ENCODE measurements at places on chromosomes 7 and 10. TPM values are rescaled to one million over a fixed set of nuclear protein-coding genes. Genes with fewer than 3 reads are reported as not detected.

The FKBP9 gene
- 101 TPM for total RNA-seq

The CPXM2 gene
- total RNA-seq: not detected

The AGR2 gene
- not detected for total RNA-seq

The CTAGE15 gene
- not detected for total RNA-seq

The INMT gene
- 0.11 TPM for total RNA-seq

The ZNF92 gene
- 6.9 TPM for total RNA-seq

The OR2A7 gene
- not detected for total RNA-seq

The SEMA3D gene
- total RNA-seq: 3.9 TPM

The LBX1 gene
- total RNA-seq: not detected

The TAS2R41 gene
- not detected for total RNA-seq

The NUTM2E gene
- total RNA-seq: not detected

The DENND2A gene
- 8.3 TPM for total RNA-seq

The SPDYE16 gene
- total RNA-seq: 0.08 TPM

The CPA4 gene
- 22.0 TPM for total RNA-seq

The TMEM236 gene
- total RNA-seq: not detected

The RTKN2 gene
- total RNA-seq: 1.9 TPM

The ZNF804B gene
- not detected for total RNA-seq

The CREB5 gene
- total RNA-seq: 3.0 TPM

The VIM gene
- total RNA-seq: 2,864 TPM

The SPOCK2 gene
- total RNA-seq: 0.75 TPM

The SLC26A3 gene
- not detected for total RNA-seq
